ENCODE measurements at places on chromosomes 4 and X. TPM values are rescaled to one million over a fixed set of nuclear protein-coding genes. Genes with fewer than 3 reads are reported as not detected.

- no peaks in the 10 kb centered on the region for H3K36me3 ChIP-seq
- no peak overlapping the region for H3K4me3 ChIP-seq
- no peak overlapping the region for H3K27ac ChIP-seq
- H3K27me3 ChIP-seq = no peaks in the 10 kb centered on the region
- no peaks in the 10 kb centered on the region for H3K4me1 ChIP-seq
Measured at GRCh38 chr4:24330172-24330571, 254.2 kb downstream of the DHX15 start.

DNA sequence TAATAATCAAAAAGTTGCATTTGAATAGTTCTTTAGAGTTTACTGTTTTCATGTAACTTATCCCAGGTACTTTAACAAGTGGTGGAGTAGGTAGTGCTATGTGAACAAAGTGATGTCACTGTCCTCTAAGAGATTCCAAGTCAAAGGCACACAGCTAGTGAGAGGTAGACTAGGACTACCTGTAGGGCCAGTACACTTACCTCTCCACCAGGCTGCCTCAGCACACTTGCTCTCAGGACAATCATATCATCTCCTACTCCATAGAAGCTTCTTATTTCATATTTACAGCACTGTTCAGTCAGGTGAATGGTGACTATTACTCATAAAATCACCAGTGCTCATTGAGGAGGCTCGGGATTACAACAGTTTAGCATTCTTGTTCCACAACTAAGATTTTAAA lies 173.0 kb upstream of the EMCN start:
- no peak overlapping the region for H3K27ac ChIP-seq
- no peaks in the 10 kb centered on the region for H3K36me3 ChIP-seq
- no peaks in the 10 kb centered on the region for H3K4me1 ChIP-seq
- H3K4me3 ChIP-seq = no peak overlapping the region
- no peaks in the 10 kb centered on the region for H3K27me3 ChIP-seq

The MAGEB2 gene
- not detected for polyA plus RNA-seq

GRCh38 chrX:12138361-12139313 lies at the start of gene FRMPD4:
FRMPD4 (plus strand) TSS chrX:12138473; CDS start chrX:12138972, 499 bp downstream.
- no peak within 1 kb of the TSS for H3K4me3 ChIP-seq
- H3K27me3 ChIP-seq = no peaks in the 10 kb centered on the region
- H3K36me3 ChIP-seq = no peaks in the 10 kb centered on the region
- H3K4me1 ChIP-seq = no peaks in the 10 kb centered on the region
- no peak for DNase-seq

The LSM6 gene
- polyA plus RNA-seq = 76.3 TPM

DNA sequence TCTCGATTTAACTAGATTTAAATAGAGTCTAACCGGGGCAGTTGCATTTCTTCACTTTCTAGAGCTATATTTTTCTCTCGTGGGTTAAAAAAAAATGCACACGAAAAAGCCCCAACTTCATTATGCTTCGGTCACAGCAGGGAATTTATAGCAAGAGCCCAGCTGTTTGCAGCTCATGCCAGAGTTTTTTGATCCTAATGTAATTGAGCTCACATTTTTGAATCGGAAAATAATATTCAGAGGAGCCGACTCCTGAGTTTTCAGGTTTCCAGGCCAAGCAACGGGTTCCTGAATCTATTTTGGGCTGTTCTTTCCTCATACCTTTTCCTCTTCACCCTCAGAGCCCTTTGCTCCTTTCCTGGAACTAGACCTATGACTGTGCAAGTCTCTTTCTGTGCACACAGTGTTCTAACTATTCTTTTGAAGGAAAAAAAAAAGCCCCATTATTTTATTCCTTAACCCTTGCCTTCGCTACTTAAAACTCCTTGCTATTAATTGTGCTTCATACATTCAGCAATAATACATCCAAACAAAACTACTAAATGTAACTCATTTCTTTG lies 27.5 kb upstream of the ESX1 start:
- DNase-seq = no peak
- H3K36me3 ChIP-seq = no peaks in the 10 kb centered on the region
- no peaks in the 10 kb centered on the region for H3K27me3 ChIP-seq

GRCh38 chr4:147789596-147789995 lies 57.7 kb downstream of the ARHGAP10 start:
- H3K4me3 ChIP-seq = no peak overlapping the region
- no peak overlapping the region for H3K27ac ChIP-seq
- H3K27me3 ChIP-seq = no peaks in the 10 kb centered on the region
- no peak for DNase-seq
- H3K4me1 ChIP-seq = peaks cover 24% of the 10 kb centered on the region

DNA sequence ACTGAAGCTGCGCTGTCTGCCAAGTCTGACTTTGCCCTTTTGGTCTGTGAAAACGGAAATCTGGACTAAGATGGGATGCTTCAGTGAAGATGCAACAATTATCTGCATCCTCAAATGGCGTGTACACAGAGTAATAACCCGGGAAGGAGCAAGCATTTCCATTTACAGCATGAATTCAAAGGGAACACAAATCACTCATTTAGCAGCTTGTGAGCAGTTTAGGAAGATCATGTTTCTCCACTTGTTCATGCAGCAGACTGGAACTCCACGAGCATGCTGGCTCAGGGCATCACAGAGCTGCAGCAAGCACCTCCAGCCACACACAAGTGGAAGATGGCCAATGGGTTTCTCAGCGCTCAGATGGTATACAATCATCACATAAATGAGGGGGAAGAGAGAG lies 175.5 kb downstream of the NLGN4X start:
- no peaks in the 10 kb centered on the region for H3K36me3 ChIP-seq
- DNase-seq = no peak
- H3K4me1 ChIP-seq = no peaks in the 10 kb centered on the region
- H3K4me3 ChIP-seq = no peak overlapping the region
- no peak overlapping the region for H3K27ac ChIP-seq

DNA sequence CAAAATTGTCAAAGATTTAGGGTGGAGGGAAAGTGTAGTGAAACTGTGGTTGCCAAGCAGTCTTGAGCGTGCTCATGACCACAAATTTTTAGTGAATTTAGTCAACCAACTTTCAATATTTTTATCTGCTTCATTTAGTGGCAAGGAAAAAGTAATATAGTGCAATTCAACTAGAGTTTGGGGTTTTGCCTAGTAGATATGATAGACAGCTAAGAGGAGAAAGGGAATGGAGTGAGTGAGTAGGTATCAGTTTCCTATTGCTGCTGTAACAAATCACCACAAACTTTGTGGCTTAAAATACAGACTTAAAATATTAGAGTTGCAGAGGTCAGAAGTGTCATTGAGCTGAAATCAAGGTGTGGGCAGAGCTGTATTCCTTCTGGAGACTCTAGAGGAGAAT lies 3.7 kb upstream of the CT47C1 start:
- H3K27me3 ChIP-seq = no peaks in the 10 kb centered on the region
- H3K36me3 ChIP-seq = no peaks in the 10 kb centered on the region
- DNase-seq = no peak
- H3K27ac ChIP-seq = no peak overlapping the region

Data from CD4-positive, alpha-beta memory T cell (primary cell).